ENCODE measurements at places on chromosomes 5 and 9. TPM values are rescaled to one million over a fixed set of nuclear protein-coding genes. Genes with fewer than 3 reads are reported as not detected.
A peak's percentile ranks its signal among the peaks of the same experiment; 100 is the strongest.

Gene PCDHB6
- total RNA-seq = not detected

Gene FGF10
- 4.7 TPM for total RNA-seq

Gene CCDC192
- total RNA-seq = not detected

DNA sequence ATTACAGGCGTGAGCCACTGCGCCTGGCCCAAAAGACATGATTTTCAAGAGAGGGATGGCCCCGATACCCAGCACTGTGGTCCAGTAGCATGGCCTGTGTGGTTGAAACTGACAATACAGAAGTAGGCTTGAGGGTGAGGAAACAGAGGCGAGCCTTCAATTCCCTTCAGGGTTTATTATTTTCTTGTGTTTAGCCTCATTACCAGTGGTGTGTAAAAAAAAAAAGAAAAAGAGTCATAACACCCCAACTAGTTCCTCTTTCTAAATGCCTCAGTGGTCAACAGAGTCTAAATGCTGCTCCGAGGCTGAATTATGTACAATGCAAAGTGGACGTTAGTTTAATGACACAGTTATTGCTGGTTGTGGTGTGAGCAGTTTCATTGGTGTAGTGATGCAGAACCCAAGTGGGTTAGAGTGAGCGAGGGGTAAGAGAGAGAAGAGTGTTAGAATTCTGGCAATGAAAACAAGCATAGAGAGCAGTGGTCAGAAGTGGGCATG, 58.8 kb downstream of the SNX30 start:
- DNase-seq = peak; percentile 28
- no peaks in the 10 kb centered on the region for H3K4me1 ChIP-seq
- H3K27me3 ChIP-seq = no peaks in the 10 kb centered on the region
- H3K36me3 ChIP-seq = no peaks in the 10 kb centered on the region
- H3K27ac ChIP-seq = no peak overlapping the region

DNA sequence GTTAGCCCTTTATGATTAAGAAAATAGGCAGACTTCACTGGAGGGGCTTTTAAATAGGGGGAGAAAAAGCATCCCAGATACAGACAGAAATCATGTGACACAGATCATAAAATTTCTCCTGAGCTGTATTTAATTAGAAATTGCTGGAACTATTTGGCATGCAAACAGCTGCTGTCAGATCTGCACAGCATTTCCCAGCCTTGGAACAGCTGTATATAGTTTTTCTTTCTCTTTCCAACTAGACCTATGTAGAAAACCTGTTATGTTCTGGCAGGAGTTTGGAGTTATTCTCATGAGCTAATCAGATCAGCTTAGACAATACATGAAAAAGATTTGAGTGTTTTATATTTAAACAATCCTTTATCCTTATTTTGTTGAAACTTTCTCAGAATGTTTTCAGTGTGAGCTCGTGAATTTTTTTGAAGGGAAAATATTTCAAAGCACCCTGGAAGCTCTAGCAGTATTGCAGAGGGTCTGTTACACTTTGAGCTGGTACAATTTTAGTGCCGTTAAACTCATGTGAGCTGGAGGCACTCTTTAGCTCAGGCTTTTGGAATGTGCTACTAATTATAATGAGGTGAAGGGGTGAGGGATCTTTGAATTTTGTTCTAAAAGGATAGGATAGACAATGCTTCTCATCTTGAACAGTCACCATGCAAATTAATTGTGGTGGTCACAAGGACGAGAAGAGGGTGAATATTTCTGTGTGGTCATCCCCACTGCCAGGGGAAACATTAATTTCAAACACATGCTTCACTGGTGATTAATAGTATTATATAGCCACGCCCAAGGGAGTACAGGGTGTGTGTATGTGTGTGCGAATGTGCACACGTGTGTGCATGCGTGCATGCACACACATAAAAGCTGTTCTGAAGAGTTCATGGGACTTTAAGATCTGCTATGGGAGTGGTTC, 239.4 kb upstream of the FBXL7 start:
- no peak overlapping the region for H3K27ac ChIP-seq
- no peak overlapping the region for H3K4me3 ChIP-seq
- no peak for DNase-seq
- H3K27me3 ChIP-seq = no peaks in the 10 kb centered on the region
- no peaks in the 10 kb centered on the region for H3K36me3 ChIP-seq

- no peak overlapping the region for H3K4me3 ChIP-seq
- H3K27ac ChIP-seq = no peak overlapping the region
- DNase-seq = no peak
- H3K27me3 ChIP-seq = no peaks in the 10 kb centered on the region
Measured at GRCh38 chr5:148858106-148858505, 31.7 kb downstream of the ADRB2 start.

- no peak for DNase-seq
- no peaks in the 10 kb centered on the region for H3K4me1 ChIP-seq
- no peaks in the 10 kb centered on the region for H3K27me3 ChIP-seq
- H3K27ac ChIP-seq = no peak overlapping the region
Measured at GRCh38 chr9:4214486-4214885, 85.4 kb downstream of the GLIS3 start.

All from Peyer's patch (tissue), 4 donors.